ENCODE measurements at places on chromosomes 1 and 21.
A peak's percentile ranks its signal among the peaks of the same experiment; 100 is the strongest.

DNA sequence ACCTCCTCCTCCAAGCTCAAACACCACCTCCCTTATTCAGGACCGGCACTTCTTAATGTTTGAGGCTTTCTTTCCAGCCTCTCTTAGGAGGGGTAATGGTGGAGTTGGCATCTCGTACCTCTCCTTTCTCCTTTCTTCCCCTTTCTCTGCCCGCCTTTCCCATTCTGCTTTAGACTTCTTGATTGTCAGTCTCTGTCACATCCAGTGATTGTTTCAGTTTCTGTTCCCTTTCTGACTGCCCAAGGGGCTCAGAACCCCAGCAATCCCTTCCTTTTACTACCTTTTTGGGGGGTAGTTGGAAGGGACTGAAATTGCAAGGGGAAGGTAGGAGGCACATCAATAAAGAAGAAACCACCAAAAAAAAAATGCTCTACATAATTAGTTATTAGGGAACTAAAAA is 5.6 kb downstream of the ELK4 start:
- DNase-seq = peak; percentile 34

DNA sequence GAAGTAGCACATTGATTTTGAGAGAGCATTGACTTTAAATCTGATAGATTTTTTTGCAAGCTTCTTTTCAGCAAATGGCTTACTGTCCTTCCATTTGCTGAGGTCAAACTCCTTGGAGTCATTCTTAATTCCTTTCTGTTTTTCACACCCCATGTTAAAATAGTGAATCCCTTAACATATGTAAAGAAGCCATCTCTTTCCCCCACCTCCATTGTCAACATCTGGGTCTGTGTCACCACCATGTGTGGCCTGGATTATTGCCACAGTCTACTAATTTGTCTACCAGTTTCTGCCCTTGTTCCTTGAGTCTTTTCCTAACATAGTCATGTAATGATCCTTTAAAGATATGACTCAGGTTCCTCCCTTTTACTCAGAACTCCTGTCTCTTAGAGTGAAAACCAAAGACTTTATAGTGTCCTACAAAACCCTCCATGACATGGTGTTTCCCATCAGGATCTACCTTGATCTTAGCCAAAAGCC is 104.7 kb downstream of the ST6GALNAC3 start:
- DNase-seq = no peak

GRCh38 chr1:109963864-109964263 is 20.7 kb upstream of the AHCYL1 start:
- no peak for DNase-seq

GRCh38 chr1:232287676-232288569 is 342.0 kb downstream of the SIPA1L2 start:
- DNase-seq = no peak

- no peak for DNase-seq
Observed at GRCh38 chr1:239243006-239243405, 143.4 kb upstream of the CHRM3 start.

GRCh38 chr1:81950037-81950436 is 149.3 kb downstream of the ADGRL2 start:
- DNase-seq = no peak

DNA sequence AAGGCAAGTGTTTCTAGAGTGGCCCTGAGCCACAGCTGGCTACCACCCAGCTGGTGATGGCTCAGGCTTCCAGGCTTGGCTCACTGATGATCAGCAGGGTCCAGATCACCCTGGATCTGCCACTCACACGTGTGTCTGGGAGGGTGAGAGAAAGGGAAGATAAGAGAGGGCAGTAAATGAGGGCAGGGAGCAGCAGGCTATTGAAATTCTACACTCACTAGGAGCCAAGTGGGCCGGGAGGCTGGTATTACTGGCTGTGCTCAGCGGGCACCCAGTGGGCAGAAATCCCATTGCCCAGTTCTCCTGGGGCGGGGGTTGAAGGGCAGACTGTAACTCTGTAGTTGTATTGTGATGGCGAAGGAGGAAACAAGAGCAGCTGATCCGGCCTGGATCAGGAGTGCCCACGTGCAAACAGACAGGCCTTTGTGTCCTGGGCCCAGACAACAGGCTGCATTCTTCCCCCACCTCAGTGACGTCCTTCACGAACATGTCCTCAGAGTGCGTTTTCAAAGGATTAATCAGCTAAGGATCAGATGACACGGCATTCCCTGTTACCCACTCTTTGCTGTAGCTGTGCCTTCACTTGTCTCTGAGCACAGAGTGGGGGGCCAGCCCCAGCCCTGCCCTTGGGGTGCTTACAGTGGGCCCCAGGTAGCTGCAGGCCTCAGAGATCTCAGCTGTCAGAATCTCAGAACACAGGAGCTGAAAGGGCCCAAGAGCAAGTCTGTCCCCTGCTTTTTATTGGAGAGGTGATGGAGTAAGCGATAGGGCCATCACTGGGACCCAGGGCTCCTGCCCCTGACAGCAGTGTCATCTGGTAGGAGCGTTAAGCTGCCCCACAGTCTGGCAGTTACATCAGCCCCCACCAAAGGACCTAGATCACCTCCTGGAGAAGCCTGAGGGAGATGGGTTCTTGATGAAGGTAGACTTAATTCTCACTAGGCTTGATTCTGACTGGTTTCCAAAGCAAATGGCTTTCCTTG is 60.5 kb downstream of the ATP1A1 start:
- DNase-seq = no peak

DNA sequence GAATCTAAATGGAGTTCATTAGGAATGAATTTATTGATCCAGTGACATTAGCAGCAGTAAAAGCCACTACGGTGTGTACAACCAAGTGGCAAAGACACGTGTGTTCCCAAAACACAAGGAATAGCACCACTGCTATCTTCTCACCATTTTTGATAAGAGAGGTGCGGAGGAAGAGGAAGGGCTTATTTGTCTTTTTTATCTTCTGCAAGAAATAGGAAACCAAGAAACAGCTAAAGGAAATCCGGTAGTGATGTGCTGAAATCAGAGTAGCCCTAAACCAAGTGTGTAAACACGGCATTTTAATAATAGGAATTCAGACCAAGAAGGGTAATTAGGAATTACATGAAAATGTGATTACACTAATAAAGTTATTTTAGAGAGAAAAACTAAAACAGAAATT is 9.1 kb upstream of the SCYL3 start:
- no peak for DNase-seq

DNA sequence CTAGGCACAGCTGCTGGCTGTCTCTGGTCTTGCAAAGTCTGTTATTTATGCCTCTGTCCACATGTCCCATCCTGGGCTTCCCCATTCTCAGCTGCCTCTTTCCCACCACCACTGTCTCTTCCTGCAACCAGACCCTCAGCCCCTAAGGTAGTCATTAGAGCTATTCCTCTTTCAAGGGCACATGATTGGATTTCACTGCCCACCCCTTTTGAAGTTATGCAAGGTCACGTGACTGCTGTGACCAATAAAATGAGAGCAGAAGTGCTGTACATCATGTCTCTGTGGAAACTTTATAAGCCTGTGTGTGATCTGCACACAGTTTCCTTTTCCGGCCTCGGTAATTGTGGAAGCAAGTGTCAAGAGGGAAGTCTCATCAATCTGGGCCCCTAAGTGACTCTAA is 136.6 kb upstream of the HMGB4 start:
- peak; percentile 9 for DNase-seq

Data from CD14-positive monocyte (primary cell).